ENCODE measurements at places on chromosomes 6 and 20.

DNA sequence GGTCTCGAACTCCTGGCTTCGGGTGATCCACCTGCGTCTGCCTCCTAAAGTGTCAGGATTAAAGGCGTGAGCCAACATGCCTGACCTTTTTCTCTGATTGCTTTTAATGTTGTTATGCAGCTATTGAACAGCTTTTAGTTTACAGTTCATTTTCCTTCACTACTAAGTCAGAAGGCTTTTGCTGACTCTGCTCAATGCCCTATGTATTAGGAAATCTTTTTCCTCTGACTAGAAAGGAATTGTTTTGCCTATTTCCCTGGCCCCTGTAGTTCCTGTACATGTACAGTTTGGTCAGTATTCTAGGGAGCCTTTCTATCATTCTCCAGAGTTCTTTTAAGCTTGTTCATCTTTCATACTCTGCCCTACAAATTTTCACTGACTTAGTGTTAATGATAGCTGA, 280.2 kb downstream of the CDKAL1 start:
- DNase-seq, result no peak

- no peak for DNase-seq
Measured at GRCh38 chr6:110395221-110395620, 20.2 kb downstream of the DDO start.

DNA sequence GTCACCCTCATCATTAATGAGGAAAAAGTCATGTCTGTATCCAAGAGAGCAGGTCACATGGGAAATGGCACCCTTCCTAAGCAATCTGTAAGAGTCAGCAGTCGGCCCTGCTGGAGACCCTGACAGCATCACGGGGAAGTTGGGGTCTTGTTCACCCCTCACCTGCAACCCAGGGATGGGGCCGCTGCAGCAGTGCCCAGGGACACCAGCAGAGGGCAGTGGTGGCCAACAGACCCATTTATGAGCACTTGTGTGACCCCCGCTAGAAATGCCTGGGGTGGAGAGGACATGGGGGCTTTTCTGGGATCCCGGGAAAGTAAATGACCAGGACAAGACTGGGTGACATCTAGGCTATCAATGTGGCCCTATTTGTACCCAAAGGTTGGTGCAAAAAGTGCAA, 35.9 kb downstream of the ANKRD60 start:
- peak; percentile 45 for DNase-seq

- peak; percentile 49 for DNase-seq
Measured at GRCh38 chr20:35768731-35769664, 2.8 kb upstream of the PHF20 start.

DNA sequence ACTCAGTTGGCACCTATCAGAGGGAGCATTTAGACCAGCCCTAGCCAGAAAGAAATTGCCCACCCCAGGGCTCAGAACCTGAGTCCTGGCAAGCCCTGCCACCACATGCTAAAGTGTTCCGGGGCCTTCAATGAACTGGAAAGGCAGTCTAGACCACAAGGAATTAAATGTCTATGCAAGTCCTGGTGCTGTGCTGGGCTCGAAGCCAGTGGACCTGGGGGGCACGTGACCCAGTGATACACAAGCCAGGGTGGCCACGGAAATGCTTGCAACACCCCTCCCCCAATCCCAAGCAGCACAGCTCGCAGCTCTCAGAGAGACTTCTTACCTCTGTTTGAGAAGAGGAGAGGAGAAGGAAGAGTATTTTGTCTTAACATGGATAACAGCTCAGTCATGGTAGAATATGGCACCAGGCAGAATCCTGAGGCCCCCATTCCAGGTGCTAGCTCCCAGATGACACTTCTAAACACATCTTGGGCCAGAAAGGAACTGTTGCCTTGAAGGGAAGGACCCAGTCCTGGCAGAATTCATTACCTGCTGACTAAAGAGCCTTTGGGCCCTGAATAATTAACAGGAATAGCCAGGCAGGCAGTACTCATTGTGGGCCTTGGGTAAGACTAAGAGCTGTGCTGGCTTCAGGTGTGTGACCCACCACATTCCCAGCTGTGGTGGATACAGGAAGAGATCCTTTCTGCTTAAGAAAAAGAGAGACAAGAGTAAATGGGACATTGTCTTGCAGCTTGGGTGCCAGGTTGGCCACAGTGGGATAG, 111.3 kb downstream of the BTBD9 start:
- no peak for DNase-seq

DNA sequence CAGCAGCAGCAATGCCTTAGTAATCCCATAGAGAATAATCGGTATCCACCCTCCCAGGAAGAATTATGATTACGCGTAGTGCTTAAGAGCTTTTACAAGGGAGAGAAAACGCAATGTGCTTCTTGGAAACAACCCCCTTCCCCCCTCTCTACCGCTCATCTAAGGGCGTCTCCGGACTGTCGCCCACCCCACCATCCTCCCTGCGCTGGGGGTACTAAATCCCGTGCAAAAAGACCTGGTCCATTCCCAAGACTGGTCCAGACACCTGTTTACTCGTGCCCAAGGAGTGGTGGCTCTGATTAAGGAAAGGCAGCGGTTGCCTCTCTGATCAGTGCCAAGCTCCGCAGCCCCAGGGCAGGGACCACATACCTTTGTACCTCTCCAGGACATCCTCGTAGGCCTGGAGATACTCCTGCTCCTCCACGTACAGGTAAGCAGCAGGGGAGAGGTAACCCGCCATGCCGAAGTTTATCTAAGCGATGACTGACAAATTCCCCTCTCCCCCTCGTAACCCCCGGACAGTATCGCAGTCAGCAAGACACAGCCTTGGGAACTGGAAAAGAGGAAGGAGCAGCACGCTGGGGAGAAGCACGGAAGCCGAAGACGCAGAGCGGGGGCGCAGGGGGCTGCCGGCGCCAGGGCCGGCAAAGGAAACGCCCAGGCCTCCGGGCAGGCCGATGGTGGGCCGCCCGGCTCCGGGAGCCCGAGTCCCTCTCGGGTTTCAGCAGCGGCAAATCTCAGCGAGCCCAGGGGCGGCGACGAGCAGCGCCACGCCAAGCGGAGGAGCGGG, 112.0 kb upstream of the BEND6 start:
- DNase-seq, result peak; percentile 4

GRCh38 chr6:100257793-100258395, 206.8 kb downstream of the SIM1 start:
- DNase-seq, result no peak

GRCh38 chr6:20119485-20119884, 92.8 kb downstream of the MBOAT1 start:
- DNase-seq, result no peak

- no peak for DNase-seq
Measured at GRCh38 chr6:31287619-31288018, 15.7 kb upstream of the HLA-C start.

DNA sequence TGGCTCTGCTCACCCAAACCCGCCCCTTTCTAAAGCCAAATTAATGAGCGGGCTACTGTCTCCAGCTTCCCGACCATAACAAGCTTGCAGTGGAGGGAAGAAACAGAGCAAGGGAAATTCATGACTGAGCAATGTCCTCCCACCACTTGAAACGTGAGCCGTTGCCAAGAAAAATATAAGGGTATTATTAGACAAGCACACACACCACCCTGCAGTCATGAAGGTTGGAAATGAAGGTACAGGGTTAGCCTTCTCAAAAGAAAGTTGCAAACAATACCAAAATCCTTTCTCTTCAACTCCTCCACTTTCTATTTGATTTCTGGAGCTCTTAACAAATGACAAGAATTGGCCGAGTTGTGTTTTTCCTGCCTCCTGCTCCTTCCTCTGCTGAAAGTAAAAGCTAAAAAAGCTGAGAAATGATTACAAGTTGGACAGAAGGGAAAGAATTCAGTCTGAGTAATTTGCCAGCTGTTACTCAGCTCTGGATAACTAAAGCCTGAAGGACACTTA, 151.1 kb upstream of the B3GAT2 start:
- DNase-seq, result no peak

GRCh38 chr20:62316331-62317166, 13.8 kb downstream of the ADRM1 start:
- no peak for DNase-seq

- DNase-seq, result no peak
Measured at GRCh38 chr6:14819001-14819400, 426.9 kb upstream of the JARID2 start.

- DNase-seq, result no peak
Measured at GRCh38 chr6:116450769-116451740, 10.1 kb upstream of the CALHM6 start.

- no peak for DNase-seq
Measured at GRCh38 chr6:34142061-34142998, 3.6 kb downstream of the GRM4 start.

- no peak for DNase-seq
Measured at GRCh38 chr6:122009000-122009350, 390.5 kb upstream of the HSF2 start.

All from CD4-positive, alpha-beta T cell treated with Interleukin-17A for 4 hours (primary cell).